ENCODE measurements at places on chromosomes 13 and 19.

GRCh38 chr13:95254339-95254738 lies 46.9 kb downstream of the ABCC4 start:
- no peak for DNase-seq

GRCh38 chr13:37277007-37277406 lies 171.5 kb upstream of the CSNK1A1L start:
- no peak for DNase-seq

- DNase-seq: no peak
Observed at GRCh38 chr19:2039959-2040646, 10.9 kb downstream of the MKNK2 start.

- DNase-seq: peak; percentile 78
Observed at GRCh38 chr13:75372517-75372916, 109.5 kb downstream of the TBC1D4 start.

DNA sequence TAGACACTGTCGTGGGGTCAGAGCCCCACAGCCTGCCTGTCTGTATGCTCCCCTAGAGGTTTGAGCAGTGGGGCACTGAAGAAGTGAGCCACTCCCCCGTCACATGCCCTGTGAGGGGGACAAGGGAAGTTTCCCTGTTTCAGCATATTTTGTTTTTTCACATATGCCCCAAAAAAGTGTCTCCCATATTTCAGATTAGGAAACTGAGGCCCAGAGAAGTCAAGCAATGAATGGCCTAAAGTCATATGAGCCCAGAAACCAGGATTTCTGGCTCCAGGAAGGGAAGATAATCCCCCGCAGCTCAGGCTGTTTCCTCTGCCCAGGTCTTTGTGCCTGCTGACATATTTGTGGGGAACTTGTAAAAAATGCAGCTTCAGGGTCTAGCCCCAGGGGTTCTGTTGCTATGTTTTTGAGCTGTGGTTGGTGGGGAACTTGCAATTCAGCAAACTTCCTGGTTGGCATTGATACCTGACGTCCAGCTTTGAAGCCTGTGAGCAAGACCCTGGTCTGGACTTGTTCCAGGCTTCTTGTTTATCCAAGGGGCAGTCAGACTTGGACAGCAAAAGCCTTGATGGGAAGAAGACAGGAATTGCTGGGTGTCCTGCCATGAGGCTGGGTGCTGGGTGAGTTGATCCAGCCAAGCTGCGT lies 9.5 kb downstream of the RASL11A start:
- no peak for DNase-seq

GRCh38 chr13:81760316-81760715 lies 1419.4 kb upstream of the SPRY2 start:
- no peak for DNase-seq

GRCh38 chr13:103210348-103210747 lies 144.1 kb upstream of the SLC10A2 start:
- no peak for DNase-seq

GRCh38 chr19:15629003-15629880 lies 11.5 kb upstream of the CYP4F3 start:
- DNase-seq: peak; percentile 35

- peak; percentile 7 for DNase-seq
Observed at GRCh38 chr19:42596391-42597072, 1.8 kb upstream of the CEACAM8 start.

DNA sequence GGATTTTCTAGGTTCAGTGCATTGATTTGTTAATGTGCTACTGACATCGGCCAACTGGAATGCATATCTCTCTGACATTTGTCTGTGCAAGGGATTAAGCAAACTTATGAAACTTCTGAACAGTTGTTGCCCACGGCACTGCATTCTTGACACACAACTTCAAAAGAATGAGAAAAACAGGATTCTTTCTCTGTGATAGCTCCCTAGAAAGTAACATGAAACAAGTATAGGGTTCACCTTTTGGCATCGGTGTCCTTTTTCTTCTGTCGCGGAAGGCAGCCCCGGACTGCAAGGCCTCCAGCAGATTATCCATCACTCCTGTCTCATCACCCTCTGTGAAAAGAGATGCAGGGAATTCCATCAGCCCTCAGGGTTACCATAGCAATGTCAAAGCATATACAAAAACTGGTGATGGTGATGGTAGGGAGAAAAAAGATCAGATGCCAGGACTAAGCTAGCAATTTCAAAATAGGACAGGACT lies 389.2 kb downstream of the DIAPH3 start:
- DNase-seq: peak; percentile 82

DNA sequence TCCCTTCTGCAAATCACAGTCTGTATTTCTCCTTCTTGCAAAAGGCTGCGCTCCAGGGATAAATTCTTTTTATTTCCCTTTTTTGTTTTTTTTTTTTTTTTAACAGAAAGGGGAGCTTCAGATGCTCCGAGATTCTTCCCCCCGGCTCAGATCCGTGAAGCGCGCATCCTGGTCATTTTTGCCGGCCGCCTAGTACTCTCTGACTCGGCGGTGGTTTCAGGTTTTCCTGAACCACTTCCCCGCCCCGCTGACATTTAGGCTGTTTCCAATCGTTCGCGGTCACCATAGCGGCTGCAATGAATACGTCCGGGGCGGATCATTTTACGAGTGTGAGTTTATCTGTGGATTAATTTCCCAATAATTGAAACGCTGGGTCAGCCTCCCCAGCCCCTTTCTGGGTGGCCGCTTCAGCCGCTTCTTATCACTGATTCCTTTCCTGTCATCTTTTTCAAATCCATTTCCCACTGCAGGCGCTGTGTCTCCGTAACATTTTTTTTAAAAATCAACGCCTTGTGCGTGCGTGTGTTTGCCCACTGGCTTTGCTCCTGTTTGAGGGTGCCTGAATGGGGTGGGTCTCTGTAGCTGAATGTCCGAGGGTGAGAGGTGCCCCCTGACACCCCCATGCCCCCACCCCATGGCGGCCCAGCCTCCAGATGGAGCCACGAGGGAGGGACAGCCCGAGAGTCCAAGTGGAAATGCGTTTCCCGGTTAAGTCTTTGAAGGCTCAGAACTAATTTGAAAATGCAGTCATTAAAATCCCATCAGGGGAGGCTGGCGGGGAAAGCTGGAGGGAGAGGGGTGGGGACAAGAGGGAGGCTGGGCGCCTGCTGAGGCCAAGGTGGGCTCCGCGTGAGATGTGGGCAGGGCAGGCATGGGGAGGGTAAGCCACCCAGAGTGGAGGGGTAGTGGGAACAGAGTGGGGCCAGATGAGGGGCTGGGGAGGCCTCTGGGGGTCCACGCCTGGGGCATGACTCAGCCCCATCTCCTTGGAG lies 10.6 kb downstream of the ONECUT3 start:
- DNase-seq: no peak

- DNase-seq: no peak
Observed at GRCh38 chr19:29587518-29587986, 18.5 kb upstream of the POP4 start.

- DNase-seq: peak; percentile 89
Observed at GRCh38 chr19:49593233-49594113, 2.5 kb downstream of the PRR12 start.

DNA sequence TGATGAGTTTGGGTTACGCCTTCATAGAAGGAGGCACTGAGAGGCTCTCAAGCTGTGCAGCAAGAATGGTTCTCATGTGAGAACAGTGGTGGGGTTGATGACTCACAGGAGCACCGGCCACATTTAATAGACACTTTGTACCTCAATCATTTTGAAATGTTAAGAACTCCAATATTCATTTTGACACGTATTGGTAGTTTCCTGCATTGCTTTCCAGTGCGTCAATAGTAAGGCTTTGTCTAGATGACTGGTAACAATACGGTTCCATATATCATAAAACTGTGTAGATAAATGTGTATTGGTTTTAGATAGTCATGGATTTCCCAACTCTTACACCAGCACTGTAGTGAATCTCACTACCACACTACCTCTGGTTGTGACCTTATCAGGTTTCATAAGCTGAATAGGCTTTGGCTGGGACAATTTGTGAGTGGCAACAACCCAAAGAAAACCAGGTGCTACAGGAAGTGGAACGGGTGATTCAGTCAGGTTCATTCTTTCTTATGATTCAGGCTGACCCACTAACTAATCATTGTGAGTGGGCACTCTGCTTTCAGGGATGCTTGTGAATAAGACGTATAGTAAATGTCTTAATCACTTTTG lies 362.6 kb downstream of the KLF5 start:
- no peak for DNase-seq

DNA sequence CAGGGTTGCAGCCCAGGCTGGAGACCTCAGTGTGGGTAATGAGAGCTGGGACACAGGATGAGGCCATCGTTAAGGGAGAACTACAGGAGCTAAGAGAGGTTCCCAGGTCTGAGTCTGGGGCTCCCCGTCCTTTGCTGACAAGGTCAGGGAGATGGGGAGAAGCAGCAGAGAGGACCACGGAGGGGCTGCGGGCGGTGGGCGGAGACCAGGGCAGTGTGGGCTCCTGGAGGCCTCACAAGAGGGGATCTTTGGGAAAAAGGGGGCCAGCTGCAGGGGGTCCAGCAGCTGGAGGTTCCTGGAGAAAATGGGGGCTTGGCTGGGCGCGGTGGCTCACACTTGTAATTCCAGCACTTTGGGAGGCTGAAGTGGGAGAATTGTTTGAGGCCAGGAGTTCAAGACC lies 16.0 kb downstream of the RFX1 start:
- DNase-seq: no peak

- no peak for DNase-seq
Observed at GRCh38 chr19:30521937-30522336, 149.8 kb downstream of the ZNF536 start.

DNA sequence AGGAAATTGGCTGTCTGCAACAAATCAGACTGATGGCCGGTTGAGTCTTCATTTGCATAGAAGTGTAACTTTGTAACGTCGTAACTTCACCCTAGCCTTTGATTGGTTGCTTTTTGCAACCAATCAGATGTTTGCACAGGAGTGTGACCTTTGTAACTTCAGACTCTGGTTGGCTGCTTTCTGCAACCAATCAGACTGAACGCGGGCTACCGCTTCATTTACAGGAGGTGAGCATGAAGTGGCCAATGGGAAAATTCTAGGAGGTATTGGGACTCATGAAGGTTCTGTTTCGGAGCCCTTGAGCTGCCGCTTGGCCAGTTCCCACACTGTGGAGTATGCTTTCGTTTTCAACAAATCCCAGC lies 441 bp upstream of the ZNF559 start:
- DNase-seq: peak; percentile 86

- no peak for DNase-seq
Observed at GRCh38 chr19:38941979-38942378, 11.2 kb downstream of the MRPS12 start.

GRCh38 chr13:87661471-87661870 lies 9.7 kb upstream of the SLITRK5 start:
- DNase-seq: peak; percentile 88

DNA sequence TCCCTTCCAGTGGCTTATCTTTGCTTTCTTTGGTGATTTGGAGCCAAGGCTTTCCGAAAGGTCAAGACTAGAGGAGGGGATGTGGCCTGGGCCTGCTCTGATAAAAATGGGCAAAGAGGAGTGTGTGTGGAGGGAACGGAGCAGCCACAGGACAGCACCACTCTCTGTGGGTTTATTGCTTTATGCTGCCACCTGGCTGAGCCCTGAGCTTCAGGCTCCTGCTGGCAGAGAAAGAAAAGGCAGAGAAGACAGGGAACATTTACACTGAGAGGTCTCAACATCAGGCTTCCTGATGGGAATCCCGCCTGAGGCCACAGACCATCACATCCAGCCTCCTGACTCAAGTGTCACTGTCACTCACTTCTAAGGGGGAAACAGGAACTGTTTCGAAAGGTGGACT lies 9.2 kb upstream of the GSX1 start:
- DNase-seq: peak; percentile 19

DNA sequence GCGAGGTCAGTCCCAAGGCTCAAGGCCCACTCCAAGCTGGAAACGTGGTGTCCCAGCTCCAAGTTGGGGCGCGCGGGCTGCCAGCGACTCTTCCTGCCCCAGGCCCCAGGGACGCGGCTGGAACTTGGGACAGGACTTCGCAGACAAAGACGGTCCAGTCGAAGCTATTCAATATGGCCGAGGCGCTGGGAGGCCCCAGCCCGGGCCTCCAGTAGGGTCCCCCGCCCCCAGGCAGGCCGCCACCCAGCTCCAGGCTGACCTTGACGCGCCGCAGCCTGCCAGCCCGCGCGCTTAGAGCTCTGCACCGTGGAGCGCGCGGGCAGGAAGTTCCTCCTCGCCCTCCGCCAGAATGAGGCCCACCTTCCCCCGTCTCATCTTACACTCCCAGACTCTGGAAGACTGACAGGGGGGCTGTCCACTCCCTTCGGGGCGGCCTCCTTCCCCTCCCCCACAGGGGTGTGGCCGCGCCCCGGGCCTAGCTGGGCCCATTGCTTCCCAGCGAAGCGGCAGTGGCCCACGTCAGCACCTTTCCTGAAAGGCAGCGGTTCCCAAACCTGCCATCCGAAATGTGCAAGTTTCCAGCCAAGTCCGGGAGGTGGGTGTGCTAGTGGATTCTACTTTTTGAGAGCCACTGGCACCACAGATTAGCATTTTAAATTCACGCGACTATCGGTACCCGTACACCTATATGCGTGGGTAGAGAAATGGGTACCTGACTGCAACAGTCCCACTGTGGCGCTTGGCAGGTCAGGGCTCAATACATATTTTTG lies at the start of gene CCDC8:
Gene CCDC8, minus strand, starts transcription at position 303 of the 770 bp plus-strand sequence. CDS start 754 bp downstream, outside the sequence.
- DNase-seq: peak; percentile 98

DNA sequence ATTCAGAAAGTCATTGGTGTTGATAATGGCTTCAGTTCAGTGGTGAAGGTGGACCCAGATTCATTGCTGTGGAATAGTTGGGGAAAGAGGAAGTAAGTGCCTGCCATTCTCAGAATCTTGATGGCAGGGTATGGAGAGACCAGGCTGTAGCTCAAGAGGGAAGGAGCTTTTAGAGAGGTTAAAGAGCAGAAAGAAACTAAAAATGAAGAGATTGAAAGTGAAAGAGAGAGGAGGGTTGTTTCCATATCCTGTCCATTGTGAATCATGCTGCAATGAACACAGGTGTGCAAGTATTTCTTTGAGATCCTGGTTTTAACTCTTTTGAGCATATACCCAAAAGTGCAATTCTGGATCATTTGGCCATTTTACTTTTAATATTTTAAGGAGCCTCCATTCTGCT lies 12.5 kb downstream of the GJB6 start:
- DNase-seq: no peak

GRCh38 chr13:20182231-20182846 lies 10.4 kb downstream of the GJB2 start:
- peak; percentile 83 for DNase-seq

DNA sequence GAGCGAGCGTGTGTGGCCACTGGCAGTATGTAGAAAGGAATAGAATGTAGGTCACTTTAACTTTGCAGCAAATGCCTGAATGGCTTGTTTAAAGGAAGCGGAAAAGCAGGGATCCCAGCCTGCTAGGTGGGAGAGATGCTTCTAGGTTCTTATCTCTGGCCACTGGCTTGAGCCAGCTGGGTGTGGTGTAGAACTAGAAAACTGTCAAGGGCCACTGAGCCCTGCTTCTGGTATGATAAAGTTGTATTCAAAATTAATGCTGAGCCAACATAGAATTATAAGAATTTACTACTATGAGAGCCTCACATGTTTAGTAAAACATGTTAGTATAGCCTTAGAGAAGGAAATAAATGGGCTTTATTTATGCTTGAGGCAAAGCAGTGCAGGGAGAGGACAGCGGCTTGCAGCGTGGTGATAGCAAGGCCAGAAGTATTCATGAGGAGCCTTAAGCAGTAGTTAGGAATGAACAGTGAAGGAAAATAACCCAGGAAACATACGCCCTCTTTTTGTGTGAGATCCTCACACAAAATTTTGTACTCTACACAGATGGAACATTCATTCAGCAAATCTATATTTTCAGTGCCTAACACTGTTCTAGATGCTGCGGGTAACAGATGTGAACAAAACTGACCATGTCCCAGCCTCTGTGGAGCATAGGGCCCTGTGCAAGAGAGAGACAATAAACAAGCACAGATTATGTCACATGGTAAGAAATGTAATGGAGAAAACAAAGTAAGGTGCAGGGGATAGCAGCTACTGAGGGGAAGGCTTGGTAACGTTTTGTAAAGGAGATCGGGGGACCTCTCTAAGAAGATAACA lies 863.2 kb downstream of the DIAPH3 start:
- no peak for DNase-seq

All from fibroblast of lung (primary cell).